ENCODE measurements at places on chromosomes 16 and 17.
A peak's percentile ranks its signal among the peaks of the same experiment; 100 is the strongest.

DNA sequence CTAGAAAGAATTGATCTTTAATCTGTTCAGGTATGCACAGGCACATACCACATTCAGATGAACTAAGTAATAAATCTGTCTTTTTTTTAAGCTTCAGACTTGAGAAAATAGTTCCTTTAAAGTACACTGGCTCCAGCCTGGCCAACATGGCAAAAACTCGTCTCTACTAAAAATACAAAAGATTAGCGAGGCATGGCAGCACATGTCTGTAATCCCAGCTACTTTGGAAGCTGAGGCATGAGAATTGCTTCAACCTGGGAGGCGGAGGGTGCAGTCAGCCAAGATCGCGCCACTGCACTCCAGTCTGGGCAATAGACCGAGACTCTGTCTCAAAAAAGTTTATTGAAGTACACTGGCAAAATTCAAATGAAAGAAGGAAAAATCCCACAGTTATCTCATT, 111.0 kb upstream of the NETO2 start:
- DNase-seq: no peak

- no peak for DNase-seq
Observed at GRCh38 chr17:75693500-75694481, 26.7 kb downstream of the SAP30BP start.

- DNase-seq: peak; percentile 75
Observed at GRCh38 chr17:65198653-65199382, 61.6 kb downstream of the RGS9 start.

DNA sequence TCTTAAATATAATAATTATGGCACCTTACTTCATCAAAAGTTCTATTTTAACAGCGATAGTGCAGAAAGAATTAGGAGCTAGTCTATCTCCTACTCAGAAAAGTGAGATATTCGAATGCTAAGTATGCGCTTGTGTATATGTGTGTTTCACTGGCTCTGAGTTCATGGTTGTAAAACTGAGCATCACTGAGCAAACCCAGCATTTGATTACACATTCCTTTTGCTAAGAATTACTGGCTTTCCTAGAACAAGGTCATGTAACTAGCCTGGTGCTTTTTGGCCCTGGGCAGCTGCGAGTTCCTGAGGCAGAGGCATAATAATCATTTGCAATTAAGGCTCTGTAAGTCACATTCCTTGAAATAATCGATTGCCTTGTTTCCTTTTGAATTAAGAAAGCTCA, 157.2 kb downstream of the SNX29 start:
- no peak for DNase-seq

GRCh38 chr17:1957037-1957436, 68.1 kb downstream of the RTN4RL1 start:
- no peak for DNase-seq

GRCh38 chr16:73062743-73063733, 15.1 kb upstream of the ZFHX3 start:
- DNase-seq: no peak

GRCh38 chr17:81582341-81582740, 30.2 kb upstream of the FAAP100 start:
- DNase-seq: no peak

DNA sequence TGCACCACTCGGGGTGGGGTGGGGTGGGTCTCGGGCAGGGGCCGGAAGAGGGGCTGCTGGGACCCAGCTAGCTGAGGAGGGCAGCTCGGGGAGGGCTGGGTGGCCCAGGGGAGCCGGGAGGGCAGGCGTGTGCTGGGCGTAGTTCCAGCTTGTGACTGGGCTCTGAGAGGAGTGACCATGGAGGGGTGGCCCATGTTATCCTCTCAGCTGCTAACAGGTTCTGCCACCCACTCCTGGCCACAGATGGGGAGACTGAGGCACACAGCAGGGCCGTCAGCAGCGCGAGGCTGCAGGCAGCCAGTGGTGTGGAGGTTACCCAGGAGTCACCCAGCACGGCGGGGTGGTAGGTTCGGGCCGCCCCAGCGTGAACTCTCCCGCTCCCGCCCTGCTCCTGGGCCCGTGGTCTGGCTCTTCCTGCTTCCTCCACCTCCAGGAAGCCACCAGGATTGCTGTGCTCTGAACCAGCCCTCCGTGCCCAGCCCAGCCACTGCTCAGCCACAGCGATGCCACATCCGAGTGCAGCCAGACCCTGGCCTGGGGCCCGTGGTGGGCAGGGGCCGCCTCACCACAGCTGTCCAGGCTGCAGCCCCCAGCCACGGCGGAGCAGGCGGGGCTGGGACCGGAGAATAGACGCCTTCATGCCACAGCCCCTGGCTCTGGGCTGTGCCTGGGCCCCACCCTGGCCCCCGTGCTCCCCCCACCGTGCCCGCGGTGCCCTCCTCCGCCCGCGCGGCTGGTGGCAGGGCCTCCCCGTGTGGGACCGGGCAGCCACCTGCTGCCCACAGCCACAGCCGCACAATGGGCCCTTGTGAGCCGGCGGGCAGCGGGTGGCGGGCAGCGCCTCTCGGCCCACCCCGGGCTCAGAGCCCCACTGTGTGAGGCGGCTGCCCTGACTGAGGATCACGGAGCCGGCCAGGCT, 26.3 kb upstream of the SSTR5 start:
- DNase-seq: no peak

DNA sequence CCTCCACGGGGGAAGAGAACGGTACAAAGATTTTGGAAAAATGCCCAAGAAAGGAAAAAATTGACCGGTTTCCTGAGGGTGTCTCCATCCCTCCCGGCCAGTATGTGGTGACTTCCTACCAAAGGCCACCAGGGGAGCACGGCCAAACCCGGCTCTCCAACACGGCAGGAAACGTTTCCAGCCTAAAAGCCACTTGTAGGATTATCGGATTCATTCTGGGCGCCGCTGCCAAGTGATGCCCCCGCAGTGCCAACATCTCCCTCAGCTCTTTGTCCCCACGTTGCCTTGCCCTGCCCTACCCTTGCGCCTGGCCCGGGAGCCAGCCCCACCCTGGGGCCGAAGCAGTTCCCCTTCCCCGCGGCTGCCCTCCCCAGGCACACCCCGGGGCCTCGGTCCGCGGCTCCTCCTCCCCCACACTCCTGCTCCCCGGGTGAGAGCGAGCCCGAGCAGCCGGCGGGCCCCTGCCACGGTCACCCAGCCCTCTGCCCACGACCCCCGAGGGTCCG, 688 bp downstream of the CRK start:
- DNase-seq: peak; percentile 70

DNA sequence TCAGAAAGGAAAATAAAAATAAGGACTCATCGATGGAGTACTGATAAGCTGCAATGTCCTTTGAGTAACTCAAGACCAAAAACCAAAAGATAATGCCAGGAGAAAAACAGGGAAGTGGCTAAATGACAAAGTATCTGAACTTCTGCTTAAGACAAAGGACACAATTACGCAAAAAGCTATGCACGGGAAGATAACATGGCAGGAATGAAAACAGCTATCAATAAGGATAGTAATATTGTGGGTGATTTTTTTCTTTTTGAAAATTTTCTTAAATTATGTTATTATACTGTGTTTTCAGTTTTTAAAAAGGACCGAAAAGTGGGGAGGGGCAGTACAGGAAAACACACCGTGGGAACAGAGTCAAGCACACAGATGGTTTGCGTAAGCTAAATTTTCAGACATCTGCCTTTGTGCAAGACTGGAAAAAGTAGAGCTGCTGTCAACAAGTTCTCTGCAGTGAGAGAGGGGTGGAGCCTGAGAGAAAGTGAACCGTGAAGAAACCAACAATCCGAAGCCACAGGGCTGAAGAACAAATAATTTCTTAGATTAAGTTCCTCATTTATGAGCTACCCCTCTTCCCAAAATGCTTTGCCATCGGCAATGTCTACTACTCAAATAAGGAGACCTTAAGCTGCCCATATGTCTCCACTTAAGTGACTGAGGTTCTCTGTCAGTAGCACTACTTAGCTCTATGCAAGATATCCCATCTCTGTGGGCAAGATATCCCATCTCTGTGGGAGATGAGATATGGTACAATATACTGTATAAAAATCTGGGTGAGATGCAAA, 99.9 kb upstream of the CORO6 start:
- DNase-seq: peak; percentile 94

- no peak for DNase-seq
Observed at GRCh38 chr17:60381958-60382357, 10.0 kb downstream of the USP32 start.

GRCh38 chr16:23334457-23334853, 32.4 kb downstream of the SCNN1B start:
- DNase-seq: peak; percentile 88

DNA sequence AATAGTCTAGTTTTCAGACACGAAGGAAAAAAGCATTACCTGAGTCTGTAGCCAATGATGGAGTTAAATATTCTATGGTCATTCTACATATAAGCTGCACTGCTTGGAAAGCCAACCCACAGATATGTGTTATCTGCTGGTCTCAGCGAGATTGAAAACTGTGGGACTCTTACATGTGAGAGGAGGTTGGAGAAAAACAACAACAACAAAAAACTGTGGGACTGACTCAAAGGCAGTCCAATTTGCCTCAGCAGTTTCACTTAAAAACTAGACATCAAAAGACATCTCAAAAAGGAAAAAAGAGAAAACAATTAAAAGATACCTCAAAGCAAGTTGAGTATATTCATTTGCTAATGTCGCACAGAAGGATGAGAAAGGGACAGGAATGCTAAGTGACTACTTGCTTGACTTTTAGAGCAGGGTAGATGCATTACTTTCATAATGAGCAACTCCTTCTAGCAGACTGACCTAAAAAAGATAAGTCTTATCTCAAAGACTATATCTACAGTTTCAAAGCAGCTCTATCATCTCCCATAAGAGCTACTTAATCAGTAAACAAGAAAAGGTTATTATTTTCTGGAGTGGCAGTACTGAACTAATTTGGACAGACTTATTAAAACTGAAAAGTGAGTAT, 35.5 kb upstream of the ITGA2B start:
- DNase-seq: no peak

- peak; percentile 33 for DNase-seq
Observed at GRCh38 chr16:77599793-77600415, 122.4 kb upstream of the NUDT7 start.

GRCh38 chr17:41812381-41813151, at the start of gene FKBP10:
FKBP10 (plus strand) TSS chr17:41813004; CDS start chr17:41813035, 31 bp downstream.
- peak; percentile 28 for DNase-seq

- DNase-seq: peak; percentile 63
Observed at GRCh38 chr16:27431773-27432532, 30.0 kb downstream of the IL21R start.

DNA sequence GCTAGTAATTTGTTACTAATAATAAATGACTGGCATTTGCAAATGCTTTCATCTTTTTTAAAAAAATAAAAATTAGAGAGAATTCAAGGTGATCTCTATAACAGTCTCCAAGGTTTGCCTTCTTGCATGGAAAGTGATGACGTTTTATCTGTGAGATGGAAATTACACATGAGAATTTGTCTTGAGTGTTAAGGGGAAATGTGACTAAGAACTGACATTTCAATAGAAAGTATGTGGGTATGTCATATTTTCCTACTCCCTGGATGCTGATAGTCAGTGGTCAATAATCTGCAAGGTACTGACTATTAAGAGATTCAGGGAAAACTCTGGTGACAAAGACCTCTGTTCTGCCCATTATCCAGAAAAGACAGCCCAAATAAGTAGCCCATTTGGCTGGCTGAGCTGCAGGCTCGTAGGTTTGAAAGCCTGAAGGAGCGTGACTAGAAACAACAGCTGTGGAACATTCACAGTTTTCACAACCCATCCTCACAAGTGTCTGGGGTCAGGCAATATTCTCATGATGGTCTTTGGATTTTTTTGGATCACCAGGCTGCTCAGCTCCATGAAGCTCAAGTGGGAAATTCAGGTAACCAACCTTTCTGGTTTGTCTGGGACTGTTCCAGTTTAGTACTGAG, 49.7 kb upstream of the WSCD1 start:
- DNase-seq: no peak

DNA sequence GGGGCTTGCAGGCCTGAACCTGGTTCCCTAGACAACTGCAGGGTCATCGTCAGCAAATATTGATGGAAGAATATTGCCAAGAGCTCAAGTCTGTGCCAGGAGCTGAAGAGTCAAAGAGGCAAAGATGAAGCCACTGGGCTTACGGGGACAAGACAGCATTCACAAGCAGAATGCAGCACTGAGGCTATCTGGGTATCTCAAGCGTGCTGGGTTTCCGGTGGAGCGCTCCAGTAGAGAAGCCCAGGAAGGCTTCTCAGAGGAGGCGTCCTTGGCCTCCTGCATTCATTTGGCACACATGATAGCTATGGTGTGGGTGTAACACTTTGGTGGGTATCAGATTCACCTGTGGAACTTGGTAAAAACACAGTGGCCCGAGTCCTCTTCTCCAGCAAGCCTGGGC, 2.9 kb downstream of the FADS6 start:
- DNase-seq: no peak

All from GM12865 (cell line).